ENCODE measurements at places on chromosomes 1 and 21.

GRCh38 chr1:114457675-114458236, 53.2 kb downstream of the TRIM33 start:
- no peak for DNase-seq

GRCh38 chr1:6241887-6242740, 1.9 kb upstream of the HES3 start:
- no peak for DNase-seq

DNA sequence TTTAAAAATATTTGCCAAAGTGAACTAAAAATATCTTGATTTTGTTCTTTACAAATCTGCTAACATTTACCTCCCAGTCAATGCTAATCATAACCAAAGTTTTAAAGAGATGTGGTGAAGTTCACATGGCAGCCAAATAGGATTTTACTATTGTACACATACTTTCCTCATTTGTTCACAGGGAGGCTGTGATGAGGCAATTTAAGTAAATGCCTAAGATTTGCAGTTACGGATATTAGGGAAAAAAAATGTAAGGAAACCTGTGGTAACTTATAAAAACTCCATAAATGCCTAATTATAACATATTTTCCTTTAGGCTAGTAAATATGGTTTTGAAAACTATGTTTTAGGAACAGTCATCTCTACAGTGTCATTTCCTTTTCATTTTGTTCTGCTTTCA, 32.4 kb downstream of the RGS5 start:
- no peak for DNase-seq

DNA sequence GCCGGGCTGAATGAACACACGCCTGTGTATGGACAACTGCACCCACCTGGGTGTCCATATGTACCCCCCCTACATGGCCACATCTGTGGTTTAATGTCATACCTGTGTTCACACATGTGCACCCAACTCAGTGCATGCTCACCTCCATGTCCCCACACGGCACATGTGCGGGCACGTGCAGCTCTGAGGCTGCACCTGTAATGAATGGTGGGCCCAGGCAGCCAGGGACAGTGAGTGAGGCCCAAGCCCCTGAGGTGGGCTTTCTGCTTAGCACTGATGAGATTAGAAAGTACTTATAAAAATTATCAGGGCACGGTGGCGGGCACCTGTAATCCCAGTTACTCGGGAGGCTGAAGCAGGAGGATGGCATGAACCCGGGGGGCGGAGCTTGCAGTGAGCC, 42.5 kb upstream of the CSF3R start:
- DNase-seq, result no peak

DNA sequence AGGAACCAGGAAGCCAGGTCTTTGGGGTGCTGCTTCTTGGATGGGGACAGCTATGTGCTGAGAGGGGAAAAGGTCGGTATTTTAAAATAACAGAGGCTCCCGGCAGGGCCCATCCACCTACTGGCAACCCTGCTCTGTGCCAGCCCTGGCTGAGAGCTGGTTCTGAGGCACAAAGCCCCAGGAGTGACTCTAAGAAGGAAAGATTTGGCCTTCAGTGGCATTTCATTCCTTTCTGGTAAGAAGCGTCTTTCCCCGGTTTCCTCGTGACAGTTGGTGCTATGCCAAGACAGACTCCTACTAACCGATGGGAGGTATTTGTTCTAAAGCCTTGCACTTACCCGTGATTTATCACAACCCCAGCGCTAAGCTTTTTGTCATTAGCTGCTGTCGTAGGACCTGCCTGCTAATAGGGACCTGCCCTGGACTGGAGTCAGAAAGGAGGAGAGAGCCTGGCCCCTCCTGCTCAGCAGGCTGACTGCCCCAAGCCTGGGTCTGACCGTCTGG, 123.1 kb upstream of the ADAR start:
- DNase-seq, result no peak

GRCh38 chr1:218348628-218349071, 3.5 kb downstream of the TGFB2 start:
- no peak for DNase-seq

GRCh38 chr1:3275471-3276340, 178.8 kb upstream of the ARHGEF16 start:
- no peak for DNase-seq

DNA sequence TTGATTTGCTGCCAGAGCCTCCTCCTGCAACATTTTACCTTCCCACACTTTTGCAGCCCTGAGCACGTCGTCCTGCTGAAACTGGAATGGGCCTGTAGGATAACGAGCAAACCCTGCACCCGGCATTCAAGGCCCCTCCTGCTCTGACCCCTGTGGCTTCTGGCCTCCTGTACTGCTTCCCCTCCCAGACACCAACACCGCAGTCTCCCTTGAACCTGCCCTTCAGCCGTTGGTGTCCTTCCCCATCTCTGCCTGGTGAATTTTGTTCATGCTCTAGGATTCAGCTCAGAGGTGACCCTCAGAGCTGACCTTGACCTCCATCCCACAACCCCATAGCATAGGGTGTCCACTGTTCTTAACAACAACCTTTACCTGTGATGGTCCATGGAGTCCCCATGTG, 535.1 kb downstream of the MATN1 start:
- DNase-seq, result no peak

DNA sequence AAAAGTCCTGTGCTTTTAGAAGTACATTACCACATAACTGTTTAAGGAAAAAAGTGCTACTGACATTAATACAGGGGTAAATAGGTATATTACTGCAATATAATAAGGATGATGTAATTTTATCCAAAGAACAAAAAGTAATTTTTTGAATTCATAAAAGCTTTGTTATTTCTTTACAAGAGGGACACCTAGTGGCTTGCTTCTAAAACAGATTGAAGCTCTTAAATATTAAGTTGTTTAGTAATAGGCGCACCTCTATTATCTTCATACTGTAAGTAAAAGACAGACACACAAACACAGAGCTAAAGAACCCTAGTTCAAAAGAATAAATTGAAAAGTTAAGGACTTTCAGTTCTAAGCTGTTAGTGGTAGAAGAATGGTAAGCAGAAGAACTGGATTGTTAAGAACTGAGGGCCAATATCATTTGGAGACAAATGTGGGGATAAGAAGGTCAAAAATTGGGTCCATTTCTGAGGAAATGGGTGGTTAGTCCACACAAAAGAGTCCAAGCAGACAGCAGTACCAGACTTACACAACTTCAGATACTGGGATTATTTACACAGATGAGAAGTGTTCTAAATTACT, 15.4 kb downstream of the ZNHIT6 start:
- no peak for DNase-seq

DNA sequence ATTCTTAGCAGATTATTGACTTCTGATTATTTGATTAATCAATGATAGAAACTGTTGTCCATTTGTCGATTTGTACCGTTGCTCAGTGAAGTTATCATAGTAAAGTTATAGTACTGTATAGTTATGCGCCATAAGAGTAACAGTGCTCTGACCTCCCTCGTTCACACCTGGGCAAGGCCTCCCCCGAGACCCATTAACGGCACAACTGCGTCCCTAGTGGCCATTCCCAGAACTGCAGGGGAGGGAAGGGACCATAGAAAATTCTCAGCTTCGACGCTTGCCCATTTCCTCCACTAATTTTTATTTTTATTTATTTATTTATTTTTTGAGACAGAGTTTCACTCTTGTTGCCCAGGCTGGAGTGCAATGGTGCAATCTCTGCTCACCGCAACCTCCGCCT, 334.4 kb downstream of the DSCAM start:
- DNase-seq, result no peak

- DNase-seq, result no peak
Observed at GRCh38 chr21:25936776-25937175, 202.0 kb downstream of the GABPA start.

- peak; percentile 81 for DNase-seq
Observed at GRCh38 chr1:21270086-21270689, 20.1 kb downstream of the ECE1 start.

- no peak for DNase-seq
Observed at GRCh38 chr1:192518700-192519099, 56.9 kb upstream of the RGS1 start.

- no peak for DNase-seq
Observed at GRCh38 chr1:162091681-162092524, 22.4 kb downstream of the NOS1AP start.

- no peak for DNase-seq
Observed at GRCh38 chr1:116161390-116161789, 50.2 kb downstream of the MAB21L3 start.

DNA sequence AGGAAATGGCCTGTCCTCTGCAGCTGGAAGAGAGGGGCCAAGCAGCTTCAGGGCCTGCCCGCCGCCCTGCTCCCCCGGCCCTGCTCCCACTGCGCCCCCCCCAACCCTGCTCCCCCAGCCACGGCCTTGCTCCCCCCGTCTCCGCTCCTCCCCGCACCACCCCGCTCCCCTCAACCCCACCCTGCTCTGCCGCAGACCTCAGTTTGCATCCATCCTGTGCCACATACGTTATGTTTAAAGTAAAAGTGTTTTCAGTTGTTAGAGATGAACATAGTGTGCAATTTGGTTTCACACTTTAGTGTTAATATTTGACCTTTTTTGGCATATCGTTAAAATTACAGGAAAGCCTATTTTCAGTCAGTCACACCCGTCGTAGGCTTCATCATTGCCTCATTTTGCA, 34.1 kb upstream of the DIP2A start:
- peak; percentile 50 for DNase-seq

DNA sequence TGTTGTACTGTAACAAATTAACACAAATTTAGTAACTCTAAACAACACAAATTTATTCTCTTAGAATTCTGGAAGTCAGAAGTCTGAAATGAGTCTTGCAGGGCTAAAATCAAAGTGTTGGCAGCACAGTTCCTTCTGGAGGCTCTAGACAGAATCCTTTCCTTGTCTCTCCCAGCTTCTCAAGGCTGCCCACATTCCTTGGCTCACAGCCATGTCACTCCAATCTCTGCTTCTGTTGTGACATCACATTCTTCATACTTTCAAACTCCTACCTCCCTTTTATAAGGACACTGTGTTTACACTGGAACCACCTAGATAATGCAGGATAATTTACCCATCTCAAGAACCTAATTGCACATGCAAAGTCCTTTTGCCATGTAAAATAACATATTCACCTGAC, 225.0 kb upstream of the PRMT6 start:
- DNase-seq, result no peak

DNA sequence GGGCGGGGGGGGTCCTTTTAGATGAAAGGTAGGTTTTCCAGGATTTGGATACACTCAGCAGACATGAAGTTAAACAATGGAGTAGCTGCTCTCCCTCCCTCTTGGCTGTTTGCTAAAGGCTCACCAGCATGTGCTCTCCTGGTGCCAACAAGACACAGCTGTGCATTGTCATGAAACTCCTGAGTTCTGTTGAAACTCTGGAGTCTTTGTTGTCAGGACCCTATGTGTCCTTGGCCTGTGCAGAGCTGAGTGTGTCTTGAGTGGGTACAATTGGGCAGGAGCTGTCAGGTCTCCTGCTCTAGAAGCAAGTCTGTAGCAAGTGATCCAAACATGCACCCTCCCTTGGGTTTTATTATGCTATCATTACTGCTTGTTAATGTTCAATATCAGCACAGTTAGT, 12.7 kb downstream of the TBX19 start:
- DNase-seq, result no peak

GRCh38 chr21:28923439-28923975, 69.2 kb downstream of the LTN1 start:
- no peak for DNase-seq

GRCh38 chr1:103477101-103477500, 48.4 kb upstream of the RNPC3 start:
- DNase-seq, result no peak

GRCh38 chr21:18424276-18424675, 20.7 kb upstream of the TMPRSS15 start:
- no peak for DNase-seq

GRCh38 chr1:75423616-75424015, 187.3 kb downstream of the SLC44A5 start:
- DNase-seq, result no peak

GRCh38 chr1:155128755-155129473, 1.2 kb downstream of the EFNA1 start:
- no peak for DNase-seq

- no peak for DNase-seq
Observed at GRCh38 chr1:180908074-180908765, 4.5 kb upstream of the KIAA1614 start.

- no peak for DNase-seq
Observed at GRCh38 chr1:40976952-40977690, 2.4 kb upstream of the CTPS1 start.

- peak; percentile 37 for DNase-seq
Observed at GRCh38 chr1:110554871-110555801, 36.2 kb upstream of the KCNA10 start.

DNA sequence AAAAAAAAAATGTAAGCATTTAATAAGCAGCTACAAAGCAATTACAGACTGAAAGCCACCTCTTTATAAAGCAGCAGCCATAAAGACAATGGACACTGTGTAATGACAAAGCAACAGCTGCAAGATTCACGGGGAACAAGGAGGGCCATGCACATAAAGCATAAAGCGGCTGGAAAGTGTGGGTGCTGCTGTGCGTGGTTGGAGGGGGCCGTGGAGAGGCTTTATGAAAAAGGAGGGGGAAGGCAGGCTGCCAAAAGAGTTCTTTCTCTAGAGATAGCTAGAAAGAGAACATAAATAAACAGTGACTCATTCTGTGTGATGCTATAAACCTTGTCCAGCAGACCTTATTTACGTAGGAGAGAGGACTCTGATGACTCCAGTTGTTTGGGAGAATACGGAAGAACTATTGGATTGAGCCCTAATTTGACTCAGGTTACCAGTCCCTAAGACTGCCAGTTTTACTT, 49.3 kb downstream of the ADAMTS1 start:
- DNase-seq, result no peak

DNA sequence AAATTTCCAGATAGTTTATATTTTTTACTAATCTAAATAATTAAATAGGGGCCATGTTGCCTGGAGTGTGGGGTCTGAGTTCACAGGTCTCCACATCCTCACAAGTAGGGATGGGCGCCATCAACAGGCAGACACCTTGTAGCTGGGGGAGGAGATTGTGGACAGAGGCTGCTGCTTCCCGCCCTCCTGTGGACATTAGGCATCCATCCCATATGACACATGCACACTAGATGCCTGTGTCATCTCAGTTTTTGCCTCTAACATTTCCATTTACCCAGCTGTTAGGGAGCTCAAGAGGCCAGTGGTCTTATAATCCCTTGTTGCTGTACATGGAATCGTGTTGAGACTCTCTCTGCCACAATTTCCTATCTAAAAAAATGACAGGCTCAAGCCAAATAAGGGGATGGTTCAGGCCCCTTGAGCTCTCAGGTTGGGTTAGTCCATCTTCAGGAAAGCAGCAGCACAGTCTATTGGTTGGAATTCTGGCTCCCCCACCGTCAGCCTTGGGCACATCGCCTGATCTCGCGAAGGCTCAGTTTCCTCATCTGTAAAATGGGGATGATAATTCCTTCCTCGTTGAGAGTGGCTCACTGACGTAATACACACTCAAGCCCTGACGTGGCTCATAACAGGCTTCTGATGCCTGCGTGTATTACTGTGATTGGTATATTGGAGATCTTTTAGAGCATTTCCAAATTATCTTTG, 13.6 kb downstream of the LHX4 start:
- no peak for DNase-seq
